ENCODE measurements at places on chromosomes 6 and 20.

GRCh38 chr6:167827583-167828324 is 1.0 kb downstream of the AFDN start:
- DNase-seq, result peak; percentile 80

DNA sequence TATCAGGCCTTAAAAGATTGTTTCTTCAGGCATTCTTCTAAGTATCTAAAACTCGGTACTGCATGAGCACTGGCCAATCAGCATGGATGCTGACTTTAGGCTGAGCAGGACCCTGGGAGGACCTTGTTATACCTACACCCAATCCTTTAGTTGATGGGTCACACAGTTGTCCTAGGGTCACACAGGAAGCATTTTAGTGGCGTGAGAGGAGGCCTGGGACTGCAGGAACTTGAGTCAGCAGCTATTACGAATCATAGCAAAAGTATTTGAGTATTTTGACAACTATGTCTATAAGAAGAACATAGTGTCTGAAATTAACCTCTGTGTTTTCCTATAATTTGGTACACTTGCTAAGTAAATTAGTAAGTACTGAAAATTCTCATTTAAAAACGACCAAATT is 741.4 kb downstream of the HACE1 start:
- no peak for DNase-seq

GRCh38 chr6:150720774-150721233 is 121.1 kb downstream of the PLEKHG1 start:
- DNase-seq, result peak; percentile 76

GRCh38 chr6:7628479-7628878 is 38.5 kb downstream of the SNRNP48 start:
- DNase-seq, result no peak

DNA sequence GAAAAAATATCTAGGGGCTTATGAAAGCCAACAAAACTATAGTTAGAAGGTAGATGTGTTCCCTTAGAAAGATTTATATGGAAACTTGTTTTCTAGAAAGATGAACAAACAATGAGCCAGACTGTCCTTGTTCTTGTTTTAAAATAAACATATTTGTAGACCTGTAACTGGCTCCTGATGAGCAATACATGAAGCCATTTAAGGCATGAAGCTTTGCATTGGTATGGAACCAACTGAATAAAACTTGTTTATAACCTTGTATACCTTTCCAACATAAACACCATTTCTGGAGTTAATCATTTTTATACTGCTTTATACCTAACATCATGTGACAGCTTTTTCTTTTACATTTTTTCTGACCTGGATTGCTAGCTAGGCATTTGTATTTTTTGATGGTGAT is 247.8 kb downstream of the PRL start:
- no peak for DNase-seq

GRCh38 chr6:113194090-113194489 is 663.1 kb upstream of the MARCKS start:
- no peak for DNase-seq

DNA sequence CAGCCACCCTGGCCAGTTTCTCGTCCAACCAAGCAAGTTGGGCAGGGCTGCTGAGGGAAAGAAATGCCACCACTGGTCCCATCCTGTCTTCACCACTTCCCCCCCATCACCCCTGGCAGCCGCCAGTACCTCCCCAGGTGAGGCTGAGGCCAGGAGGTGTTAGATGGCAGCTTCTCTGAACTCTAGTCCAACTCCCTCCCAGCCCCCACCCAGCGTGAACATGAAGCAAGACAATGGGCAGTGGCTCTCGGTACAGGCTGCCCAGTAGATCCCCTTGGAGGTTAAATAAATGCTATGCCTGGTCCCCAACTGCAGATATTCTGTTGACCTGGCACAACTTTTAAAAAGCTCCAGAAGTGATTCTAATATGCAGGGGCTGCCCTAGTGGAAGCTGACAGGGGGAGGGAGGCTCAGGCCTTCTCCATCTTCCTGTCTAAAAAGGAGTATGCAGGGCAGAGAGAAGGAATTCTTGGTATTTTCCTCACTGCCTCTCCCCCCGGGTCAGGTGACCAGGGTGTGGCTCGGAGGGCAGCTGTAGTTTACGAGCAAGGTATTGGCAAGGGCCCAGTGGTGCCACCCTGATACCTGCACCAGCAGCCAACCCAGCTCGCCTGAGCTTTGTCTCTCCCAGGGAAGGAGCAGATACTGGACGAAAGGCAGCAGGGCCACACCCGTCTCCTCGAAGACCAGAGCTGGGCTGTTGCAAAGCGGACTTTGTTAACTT is 25.7 kb downstream of the KCNK5 start:
- no peak for DNase-seq

DNA sequence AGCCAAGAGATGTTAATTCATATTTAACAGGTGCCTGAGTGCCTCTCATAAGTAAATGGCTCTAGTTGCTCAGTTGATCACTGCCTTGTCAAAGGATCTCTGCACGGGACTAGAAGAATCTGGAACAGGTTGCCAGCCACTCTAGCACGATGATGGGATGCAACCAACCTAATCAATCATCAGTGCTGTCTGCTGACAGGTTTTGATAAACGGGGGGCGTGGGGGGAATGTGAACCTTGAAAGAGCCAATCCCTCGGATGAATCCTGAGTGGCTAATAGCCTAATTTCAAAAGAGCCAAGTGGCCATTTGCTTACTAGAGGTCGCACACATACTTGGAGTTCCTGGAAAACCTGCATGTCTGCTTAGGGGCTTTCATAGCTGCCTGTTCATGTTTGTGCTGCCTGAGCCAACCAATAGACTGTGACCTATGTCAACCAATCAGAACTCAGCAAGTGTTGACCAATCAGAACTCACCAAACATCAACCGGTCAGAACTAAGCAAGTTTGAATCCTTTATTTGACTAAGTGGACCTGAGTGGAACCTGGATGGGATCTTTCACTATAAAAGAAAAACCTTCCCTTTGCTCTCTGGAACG is 43.5 kb upstream of the ECI2 start:
- no peak for DNase-seq

GRCh38 chr20:59151820-59152219 is 11.8 kb upstream of the ZNF831 start:
- no peak for DNase-seq

GRCh38 chr20:25324412-25324811 is 66.2 kb downstream of the ABHD12 start:
- no peak for DNase-seq

DNA sequence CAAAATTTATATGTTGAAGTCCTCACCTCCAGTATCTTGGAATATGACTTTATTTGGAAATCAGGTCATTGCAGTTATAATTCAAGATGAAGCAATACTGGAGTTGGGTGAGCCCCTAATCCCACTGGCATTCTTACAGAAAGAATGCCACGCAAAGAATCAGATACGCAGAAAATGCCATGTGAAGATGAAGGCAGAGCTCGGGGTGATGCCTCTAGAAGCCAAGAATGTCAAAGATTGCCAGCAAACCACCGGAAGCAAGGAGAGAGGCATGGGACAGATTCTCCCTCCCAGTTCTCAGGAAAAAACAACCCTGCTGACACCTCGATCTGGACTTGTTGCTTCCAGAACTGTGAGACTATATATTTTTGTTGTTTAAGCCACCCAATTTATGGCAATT is 273.4 kb upstream of the CITED2 start:
- DNase-seq, result no peak

- DNase-seq, result peak; percentile 83
These were observed 105.2 kb downstream of the TFAP2A start for GRCh38 chr6:10309457-10310329.

- DNase-seq, result no peak
These were observed 25.8 kb downstream of the COX4I2 start for GRCh38 chr20:31663524-31663837.

- no peak for DNase-seq
These were observed 12.5 kb downstream of the SESN1 start for GRCh38 chr6:109082188-109082577.

- DNase-seq, result no peak
These were observed 47.3 kb downstream of the IYD start for GRCh38 chr6:150416128-150416527.

DNA sequence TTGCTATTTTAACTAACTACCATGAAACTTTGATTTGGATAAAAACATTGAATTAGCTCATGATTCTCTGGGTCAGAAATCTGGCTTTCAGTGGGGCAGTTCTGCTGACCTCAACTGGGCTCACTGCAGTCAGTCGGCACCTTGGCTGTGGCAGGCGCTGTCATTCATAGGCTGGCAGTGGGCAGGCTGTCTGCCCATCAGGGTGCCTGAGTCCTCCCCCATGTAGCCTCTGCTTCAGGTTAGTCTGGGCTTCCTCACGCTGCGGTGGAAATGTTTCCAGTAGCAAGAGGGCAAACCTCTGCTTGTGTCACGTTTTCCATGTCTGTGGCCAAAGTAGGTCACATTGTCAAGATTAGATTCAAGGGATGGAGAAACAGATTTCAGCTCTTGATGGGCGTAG is 251.0 kb upstream of the TCF21 start:
- DNase-seq, result no peak

- no peak for DNase-seq
These were observed 437 bp downstream of the CD40 start for GRCh38 chr20:46118481-46119020.

GRCh38 chr20:58309591-58310290 is at the start of gene RAB22A:
TSS of gene RAB22A (plus strand) at chr20:58309715. CDS start at chr20:58309977, 262 bp downstream.
- DNase-seq, result peak; percentile 75

GRCh38 chr20:35648836-35649235 is 15.9 kb downstream of the CPNE1 start:
- no peak for DNase-seq

DNA sequence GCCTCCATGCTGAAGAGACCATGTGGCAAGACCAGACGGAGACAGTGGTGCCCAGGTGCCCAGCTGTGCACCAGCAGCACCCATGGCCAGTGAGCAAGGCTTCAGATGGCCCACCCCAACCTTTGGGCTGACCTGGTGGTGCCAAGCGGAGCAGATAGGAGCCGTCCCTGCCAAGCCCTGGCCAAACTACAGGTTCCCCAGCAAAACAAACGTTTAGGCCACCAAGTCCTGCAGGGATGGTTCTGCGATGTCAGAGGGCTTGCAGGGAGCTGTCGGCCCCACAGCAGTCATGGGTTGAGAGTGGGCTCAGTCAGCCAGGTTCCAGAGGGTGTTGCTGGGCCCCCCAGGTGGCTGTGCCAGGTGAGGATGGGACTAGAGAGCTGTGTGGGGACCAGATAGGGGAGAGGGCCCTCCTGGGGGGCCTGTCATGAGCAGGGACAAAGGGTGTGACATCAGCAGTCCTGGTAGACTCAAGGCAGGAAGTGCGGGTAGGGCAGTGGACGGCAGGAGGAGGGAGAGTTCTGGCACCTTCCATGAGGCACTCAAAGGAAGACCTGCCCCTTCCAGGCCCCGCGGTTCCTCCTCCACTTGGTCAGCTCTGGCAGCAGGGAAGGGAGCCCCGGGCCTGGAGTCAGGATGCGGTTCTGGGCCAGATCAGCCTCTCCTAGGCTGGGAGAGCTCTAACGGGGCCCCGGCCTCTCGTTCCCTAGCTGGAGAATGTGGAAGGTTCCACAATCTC is 342.4 kb downstream of the ZFAND3 start:
- DNase-seq, result no peak

GRCh38 chr6:89440200-89440599 is 7.2 kb downstream of the ANKRD6 start:
- DNase-seq, result no peak

DNA sequence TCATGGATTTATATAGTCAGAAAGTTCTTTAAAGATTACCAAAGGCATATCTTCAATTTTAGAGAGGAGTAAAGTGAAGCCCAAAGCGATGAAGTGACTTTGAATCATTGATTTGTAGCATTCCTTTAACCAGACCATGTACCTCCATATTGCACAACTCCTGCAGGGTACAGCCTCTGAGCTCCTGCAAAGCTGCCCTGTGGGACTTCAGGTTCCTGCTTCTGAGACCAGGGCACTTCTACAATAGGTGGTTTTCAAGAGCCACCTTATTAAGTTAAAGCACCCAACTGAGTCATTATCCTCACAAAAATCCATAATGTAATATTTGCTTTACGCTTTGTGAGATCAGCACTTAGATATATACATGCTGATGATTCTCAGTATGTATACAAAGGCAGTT is 270.7 kb upstream of the RGS17 start:
- DNase-seq, result no peak

DNA sequence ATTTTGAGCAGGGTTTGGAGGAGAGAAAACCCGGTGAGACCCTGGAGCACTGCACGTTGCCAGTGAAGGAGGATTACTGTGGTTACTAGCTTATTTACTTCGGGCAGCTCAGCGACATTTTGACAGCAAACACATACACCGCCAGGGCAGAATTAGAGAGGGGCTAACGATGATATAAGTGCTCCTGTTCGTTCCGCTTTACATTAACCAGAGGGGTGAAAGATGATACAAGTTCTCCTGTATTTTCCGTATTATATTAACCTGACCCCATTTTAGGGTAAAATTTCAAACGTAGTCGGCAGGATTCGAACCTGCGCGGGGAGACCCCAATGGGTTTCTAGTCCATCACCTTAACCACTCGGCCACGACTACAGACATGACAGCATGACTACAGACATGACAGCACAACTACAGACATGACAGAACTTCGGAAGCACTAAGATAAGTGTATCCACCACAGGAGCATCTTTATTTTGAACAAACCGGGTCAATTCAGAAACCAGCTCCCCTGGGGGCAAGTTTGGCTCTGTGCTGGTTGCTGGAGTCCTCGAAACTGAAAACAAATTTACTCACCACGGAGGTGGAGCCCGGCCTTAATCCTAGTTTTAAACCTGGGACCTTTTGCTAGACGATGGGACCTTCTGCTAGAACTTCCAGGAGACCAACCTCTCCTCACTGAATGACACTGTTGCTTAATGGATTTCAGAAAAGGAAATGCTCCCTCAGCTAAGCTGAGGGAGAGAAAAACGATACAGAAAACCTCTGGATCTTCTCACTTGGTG is 80.4 kb upstream of the ZNF184 start:
- peak; percentile 12 for DNase-seq

- DNase-seq, result no peak
These were observed 10.5 kb downstream of the TMEM14A start for GRCh38 chr6:52681416-52681815.

DNA sequence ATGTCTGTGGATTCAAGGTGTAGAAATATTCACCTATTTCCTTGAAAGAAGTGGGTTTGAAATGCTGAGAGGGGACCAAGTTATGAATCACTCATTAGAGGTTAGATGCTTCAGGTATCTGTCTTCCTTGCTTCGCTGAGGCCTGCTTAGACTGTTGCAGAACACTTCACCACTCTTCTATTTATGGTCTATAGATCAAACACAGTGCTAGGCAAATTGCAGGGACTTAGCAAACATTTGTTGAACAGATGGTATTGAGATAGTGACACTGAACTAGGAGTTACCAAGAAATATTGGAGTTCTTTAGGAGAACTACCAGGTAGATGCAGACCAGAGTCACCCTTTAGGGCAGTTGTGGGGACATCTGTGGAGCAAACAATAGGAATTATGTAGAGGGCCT is 123.8 kb downstream of the RFPL4B start:
- no peak for DNase-seq

GRCh38 chr6:291697-292505 is at the start of gene DUSP22:
TSS of gene DUSP22 (plus strand) at chr6:292487. CDS start at chr6:292540, 53 bp downstream.
- no peak for DNase-seq

- DNase-seq, result no peak
These were observed 29.6 kb upstream of the DNAAF9 start for GRCh38 chr20:3436864-3437574.

- DNase-seq, result peak; percentile 11
These were observed 19.3 kb upstream of the NEDD9 start for GRCh38 chr6:11251553-11252360.
